ENCODE measurements at places on chromosomes 4 and X.

- DNase-seq: no peak
Measured at GRCh38 chrX:47068214-47068613, 10.0 kb upstream of the RGN start.

DNA sequence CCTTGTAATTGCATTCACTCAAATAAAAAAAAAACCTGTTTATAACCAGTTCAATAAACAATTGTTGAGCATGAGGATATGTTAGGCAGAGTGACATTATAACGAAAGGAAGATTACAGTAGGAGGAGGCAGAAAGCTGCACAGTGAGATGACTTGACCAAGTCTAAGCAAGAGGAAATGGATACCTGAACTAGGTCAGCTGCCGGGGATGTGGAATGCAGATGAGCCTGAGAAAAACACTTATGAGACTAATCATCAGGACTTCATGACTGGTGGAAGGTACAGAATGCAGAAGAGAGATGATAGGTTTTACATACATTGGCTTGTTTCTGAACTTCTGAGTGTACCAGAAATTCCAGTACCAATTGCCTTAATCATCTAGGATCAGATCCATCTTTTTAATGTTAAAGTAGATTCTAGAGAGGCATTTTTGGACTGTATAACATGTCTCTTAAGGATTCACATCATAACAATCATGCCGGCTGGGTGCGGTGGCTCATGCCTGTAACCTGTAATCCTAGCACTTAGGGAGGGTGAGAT is 208.1 kb upstream of the PPP3CA start:
- DNase-seq: no peak

- DNase-seq: no peak
Measured at GRCh38 chrX:115266300-115266699, 23.2 kb upstream of the LUZP4 start.

DNA sequence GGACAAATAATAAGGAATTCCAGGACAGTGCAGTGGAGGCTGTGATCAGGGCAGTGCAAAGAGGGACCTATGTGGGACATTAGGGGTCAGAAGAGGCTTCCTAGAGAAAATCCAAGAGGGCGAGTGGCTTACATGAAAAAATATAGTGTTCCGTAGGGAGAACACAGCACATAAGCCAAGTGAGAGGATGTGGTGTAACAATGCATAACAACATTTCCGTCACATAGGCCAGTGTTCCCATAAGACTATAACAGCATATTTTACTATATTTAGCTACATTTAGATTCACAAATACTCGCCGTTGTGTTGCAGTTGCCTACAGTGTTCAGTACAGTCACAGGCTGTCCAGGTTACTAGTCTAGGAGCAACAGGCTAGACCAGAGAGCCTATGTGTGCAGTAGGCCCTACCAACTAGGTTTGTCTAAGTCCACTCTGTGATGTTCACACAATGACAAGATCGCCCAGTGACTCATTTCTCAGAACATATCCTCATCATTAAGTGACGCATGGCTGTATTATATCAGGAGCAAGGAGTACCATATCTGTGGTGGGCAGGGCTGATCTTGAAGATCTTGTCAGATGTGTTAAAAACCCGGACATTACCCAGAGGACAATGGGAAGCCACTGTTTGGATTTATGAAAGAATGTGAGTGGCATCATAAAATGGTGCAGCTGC is 74.0 kb upstream of the TBL1X start:
- no peak for DNase-seq

DNA sequence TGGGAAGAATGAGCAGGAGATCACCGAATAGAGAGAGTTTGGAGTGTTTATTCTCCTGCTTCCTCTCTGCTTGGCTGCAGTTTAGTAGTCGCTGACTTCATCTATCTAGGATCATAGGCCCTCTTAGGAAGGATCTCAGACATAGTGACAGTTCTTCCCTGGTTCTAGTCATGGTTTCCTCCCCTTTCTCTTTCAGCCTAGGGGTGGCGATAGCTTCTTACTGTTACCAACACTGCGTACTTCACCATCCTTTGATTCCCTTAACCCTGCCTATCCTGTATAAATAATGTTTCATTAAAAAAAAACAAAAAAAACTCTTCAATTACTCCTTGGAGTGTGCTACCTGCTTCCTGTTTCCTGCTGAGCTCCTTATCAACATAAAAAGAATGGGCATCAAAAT is 103.8 kb downstream of the DDX53 start:
- DNase-seq: no peak

DNA sequence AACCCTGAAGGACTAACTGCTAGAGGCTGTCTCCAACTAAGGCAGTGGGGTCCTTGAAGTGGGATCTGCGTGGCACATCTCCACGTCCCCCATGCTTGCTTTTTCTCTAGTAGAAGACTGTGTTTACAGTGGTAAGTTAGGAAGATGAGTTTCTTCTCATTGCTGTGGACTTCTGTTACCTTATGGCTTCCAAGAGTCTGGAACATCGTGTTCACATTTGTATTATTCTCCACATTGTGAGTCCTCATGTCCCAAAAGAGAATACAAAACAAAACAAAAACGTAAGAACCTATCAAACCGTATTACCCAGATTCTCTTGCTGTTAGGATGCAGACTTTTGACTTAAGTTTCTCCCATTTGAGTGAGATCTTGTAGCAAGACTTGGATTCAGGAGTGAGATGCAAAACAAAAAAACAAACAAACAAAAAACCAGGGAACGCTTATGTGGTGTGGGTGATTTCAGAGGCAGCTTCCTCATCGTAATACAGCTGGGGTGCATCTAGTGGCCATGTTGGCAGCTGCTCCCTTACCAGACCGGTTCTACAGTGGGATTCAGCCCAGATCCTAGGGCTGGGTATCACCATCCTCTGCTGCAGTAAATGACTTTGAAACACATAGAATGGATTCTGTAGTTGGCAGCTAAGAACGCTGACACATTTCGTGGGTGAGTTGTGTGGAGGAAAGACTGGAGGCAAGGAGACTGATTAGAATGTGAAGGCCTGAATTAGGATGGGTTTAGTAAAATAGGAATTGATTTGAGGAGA is 41.3 kb downstream of the TMEM131L start:
- DNase-seq: no peak

DNA sequence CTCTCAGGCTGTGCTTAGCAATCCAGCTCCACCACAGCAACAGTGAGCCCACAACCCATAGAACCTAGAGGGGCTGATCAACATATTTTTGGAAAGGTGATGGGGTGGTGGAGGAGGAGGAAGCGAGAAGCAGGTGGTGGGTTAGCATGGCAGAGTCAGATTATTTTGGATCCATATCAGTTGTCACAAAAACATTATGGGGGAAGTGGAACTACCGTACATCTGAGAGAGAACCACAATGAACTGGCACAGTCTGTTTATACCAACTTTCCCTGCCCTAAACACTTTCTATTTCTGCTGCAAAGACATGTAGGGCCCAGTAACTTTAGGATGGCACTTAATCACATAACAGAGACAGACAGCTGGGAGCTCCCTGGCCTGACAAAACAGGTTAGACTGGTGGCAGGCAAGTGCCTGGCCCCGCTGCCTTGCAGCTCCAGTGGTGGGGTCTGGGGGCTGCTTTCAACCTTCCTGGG is 4.3 kb downstream of the SLC9A7 start:
- DNase-seq: no peak

- DNase-seq: no peak
Measured at GRCh38 chr4:152050106-152050505, 289.3 kb upstream of the GATB start.

GRCh38 chr4:172725581-172725980 is 443.0 kb upstream of the GALNT7 start:
- DNase-seq: no peak

DNA sequence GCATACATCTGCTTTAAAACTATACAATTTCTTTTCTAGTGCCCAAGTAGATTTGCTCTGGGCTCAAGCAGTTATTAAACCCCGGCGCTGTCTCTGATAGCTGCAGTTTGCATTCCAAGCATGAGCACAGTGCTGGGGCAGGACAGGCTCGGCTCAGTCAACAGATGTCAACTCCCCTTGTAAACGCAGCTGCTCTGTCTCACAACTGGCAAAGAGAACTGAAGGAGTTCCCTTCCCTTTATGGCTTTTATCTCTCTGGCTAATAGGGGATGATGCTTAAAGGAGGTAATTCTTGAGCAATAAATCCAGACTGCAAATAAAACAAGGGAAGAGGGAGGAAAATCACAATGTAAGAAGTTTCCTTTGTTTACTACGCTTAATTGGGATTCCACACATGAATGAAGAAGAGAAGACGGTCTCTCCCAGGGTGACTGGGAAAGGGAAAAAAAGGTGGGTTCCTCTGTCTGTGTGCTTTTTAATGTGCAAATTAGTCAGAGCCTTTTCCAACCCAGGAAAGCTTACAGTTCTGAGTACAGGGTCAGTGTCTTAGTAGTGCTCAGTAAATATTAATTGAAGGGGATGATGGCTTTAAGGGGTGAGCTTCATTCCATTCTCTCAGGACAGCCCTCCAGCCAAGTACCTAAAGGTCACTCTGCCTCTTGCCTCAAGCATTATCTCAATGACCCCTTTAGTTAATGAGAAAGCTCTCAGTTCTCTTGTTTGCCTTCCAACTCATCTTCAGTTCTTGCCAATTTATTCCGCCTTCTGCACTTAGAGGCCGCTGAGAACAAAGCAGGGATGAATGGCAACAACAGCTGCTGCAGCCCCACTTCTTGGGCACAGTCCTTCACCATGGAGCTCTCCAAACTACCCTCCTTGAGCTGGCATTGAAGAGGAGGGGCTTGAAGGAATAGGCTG is 155.7 kb upstream of the JADE1 start:
- no peak for DNase-seq

GRCh38 chr4:128722911-128723310 is 86.6 kb upstream of the JADE1 start:
- no peak for DNase-seq

DNA sequence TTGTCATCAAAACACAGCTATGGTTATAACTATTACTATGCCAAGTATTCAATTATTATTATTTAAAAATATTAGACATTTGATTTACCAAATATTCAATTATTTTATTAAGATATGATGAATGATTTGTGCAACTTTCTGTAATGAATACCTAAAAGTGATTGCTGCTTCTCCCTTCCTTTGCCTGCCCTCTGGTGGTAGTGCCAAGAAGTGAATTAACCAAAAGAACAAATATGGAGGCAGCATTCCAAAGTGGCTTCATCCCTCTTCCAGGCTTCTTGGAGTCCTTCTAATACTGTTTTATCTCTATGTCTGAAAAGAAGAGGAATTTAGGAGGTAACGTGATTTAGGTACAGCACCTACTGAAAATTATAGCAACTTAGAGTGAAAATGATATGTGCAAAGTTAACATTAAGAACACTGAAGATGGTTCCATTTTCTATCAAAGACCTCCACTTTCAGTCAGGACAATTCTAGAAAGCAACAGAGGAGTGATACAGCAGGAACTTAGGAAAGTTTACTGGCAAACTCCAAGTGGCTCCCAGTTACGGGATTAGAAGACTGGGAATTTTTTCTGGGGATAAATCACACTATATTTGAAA is 43.0 kb downstream of the ENPEP start:
- no peak for DNase-seq

- no peak for DNase-seq
Measured at GRCh38 chrX:73289039-73289438, 74.4 kb upstream of the NAP1L2 start.

DNA sequence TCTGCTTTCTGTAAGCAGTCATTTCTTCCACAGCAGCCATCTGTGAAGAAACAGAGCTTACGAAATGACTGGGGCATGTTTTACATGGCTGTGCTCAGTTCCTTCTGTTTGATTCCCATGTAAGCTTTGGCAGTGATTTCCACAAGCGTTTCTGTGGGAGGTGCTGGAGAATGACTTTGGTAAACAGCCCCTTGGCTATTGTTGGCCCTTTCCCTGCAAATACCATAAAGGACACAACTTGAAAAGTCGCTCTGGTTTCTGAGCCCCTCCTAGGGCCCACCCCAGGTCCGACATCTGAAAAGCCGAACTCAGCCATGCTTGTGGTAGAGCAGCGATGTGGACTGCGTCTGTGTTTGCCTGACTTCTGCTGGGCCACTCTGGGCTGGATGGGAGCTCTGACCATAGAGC is 3.7 kb downstream of the LIMCH1 start:
- no peak for DNase-seq

DNA sequence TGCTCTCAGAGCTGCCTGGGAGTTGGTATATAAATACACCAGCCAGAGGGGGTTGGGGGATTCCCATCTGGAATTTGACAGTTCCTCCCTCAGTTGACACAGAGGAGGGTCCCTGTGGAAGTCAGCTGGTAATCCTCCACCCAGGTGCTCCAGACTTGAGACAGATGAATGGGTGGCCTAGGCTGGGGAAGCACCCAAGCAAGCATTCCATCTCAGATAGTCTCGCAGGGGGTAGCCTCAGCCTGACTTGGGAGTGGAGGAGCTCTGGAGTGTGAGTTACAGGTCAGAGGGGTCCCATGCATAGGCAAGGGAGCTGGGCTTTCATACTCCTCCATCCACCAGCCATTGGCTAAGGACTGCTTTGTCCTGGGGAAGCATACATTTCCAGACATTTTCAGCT is 229.3 kb upstream of the BCOR start:
- DNase-seq: no peak

- no peak for DNase-seq
Measured at GRCh38 chr4:35124106-35124505, 1120.2 kb downstream of the ARAP2 start.

GRCh38 chr4:155679343-155679742 is 12.7 kb downstream of the GUCY1A1 start:
- DNase-seq: no peak

GRCh38 chr4:3464911-3465697 is 2.0 kb downstream of the DOK7 start:
- no peak for DNase-seq

DNA sequence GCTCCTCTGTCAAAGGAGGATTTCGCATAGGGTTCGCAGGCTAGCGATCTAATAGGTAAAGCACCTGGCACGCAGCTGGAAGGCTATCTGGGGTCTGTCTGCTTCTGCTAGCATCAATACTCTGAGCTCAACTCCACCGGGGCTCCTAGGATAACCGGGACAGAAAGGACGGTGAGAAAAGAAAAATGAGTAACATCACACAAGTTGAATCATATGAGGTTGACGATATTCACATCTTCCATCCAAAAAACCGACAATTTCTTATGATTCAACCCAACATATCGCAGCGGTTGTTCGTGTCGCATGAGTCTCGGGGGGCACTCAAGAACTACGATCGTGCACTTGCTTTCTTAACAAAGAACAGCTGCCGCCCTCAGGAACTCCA is 1.8 kb downstream of the PROM1 start:
- no peak for DNase-seq

GRCh38 chrX:2967998-2968909 is 38.1 kb upstream of the ARSH start:
- DNase-seq: peak; percentile 17

DNA sequence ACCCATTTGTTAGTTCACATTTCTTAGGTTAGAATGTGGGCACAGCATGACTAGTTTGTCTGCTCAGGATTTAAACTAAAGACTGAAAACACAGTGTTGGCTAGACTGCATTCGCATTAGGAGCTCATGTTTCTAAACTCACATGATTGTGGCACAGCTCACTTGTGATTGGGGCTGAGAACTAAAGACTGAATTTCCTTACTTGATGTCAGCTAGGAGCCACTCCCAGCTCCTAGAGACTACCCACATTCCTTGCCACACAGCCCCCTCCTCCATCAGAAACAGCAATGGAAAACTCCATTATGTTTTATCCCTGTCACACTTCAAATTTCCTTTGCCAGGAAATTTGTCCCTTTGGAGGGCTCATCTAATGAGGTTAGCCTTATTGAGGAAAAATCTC is 170.2 kb upstream of the NUDT6 start:
- no peak for DNase-seq
